Activated naive CD8-positive, alpha-beta T cell treated with anti-CD3 and anti-CD28 coated beads for 36 hours (primary cell): ENCODE measurements at places on chromosomes 13 and 19.

DNA sequence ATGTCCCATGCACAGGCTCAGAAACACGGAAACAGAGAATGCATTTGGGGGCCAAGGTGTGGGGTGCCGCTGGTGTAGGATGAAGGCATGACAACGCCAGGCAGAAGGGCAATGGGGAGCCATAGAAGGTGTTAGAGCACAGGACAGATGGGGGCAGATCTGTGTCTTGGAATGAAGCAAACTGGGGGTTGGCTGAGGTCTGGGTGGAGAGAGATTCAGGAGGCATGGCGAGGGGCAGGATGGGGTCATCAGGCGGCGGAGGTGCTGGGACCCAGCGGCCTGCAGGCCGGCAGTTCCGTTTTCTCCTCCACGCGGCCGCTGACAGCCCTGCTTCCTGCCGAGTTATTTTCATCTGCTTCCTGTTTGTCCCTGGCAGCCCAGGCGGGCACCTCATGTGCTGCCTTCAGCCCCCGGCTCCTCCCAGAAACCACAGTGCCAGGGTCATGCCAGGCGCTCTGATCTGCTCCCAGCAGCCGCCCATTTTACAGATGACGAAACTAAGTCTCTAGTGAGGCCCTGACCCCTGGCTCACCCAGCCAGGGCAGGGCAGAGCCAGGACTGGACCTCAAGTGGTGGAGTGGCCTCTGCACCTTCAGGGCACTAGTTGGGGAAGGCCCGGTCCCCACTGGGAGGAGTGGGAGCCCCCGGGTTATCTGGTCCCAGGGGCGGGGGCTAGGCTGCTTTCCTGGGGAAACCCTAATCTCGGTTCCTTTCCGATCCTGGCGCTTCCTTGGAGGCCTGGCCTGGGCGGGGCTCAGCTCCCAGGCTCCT lies 2.2 kb downstream of the ARHGAP45 start:
- peak; percentile 65 for DNase-seq

DNA sequence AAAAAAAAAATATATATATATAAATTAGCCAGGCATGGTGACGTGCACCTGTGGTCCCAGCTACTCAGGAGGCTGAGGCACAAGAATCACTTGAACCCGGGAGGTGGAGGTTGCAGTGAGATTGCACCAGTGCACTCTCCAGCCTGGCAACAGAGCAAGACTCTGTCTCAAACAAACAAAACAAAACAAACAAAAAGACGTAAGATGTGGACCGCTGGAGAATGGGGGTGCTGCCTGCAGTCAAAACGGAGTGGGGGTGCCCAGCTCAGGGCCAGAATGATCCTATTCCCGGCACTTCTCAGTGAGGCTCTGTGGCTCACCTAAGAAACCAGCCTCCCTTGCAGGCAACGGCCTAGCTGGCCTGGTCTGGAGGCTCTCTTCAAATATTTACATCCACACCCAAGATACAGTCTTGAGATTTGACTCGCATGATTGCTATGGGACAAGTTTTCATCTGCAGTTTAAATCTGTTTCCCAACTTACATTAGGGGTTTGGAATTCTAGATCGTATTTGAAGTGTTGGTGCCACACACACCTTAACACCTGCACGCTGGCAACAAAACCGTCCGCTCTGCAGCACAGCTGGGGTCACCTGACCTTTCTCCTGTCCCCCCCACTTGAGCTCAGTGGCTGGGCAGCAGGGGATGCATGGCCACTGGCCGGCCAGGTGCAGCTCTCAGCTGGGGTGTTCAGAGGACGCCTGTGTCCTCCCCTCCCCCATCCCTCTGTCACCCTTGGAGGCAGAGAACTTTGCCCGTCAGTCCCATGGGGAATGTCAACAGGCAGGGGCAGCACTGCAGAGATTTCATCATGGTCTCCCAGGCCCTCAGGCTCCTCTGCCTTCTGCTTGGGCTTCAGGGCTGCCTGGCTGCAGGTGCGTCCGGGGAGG lies at the start of gene F7:
F7 (plus strand) TSS at position 760 of the 889 bp plus-strand sequence; CDS start at position 811, 51 bp downstream.
- DNase-seq, result no peak

DNA sequence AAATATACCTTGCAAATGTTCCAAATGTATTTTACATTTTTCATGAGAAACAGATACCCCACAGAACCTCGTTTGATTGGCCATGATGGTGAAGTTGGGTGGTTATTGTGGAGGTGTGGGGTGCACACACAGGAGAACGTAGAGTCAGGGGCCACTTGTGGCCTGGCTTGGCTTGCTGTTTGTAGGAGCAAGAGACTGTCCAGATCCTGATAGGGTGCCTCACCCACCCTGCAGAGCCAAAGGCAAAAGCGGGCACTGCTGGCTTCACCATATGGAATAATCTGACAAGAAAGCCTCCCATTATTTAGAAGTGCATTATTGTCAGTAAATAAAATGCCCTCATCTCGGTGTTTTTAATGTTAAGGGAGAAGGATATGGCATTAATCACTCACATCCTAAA lies 330.2 kb downstream of the TEX29 start:
- no peak for DNase-seq

DNA sequence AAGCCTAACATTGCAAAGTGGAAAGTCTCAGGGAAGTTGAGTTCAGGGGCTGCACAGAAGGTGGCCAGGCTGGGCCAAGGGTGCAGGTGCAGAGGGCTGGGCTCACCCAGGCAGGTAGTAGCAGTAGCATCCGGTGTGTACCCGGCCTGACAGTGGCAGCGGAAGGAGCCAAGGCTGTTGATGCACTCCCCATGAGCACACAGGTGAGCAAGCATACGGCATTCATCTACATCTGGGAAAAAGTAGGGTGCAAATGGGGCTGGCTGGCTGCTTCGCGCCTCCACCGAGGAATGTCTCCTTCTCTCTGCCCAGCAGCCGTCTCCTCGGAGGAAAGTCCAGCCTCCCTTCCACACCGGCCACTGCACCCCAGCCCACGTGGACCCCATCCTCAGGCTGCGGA lies 30.6 kb downstream of the CCL25 start:
- DNase-seq, result no peak

DNA sequence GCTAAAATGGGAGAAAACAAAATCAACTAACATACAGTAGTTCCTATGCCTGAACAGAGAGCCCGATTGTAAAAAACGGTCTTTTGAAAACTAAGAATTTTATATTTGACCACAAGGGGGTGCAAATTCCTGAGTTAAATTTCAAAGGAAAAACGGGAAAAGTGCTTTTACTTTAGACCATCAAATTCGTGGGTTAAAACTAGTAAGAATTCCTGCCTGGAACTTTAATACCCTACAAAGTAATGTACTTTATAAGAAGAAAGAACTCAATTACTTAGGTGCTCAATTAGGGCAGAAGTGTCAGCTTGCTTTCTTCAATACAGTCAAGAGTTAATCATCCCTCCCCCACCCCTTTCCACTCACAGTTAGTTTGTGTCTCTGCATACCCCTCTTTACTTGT lies 69.8 kb downstream of the KCNRG start:
- no peak for DNase-seq
